ENCODE measurements at places on chromosomes 7 and 10.

- DNase-seq, result peak; percentile 51
These were observed 205.2 kb downstream of the GLRX3 start for GRCh38 chr10:130341356-130341755.

GRCh38 chr10:19488592-19489280, 327.5 kb upstream of the PLXDC2 start:
- DNase-seq, result peak; percentile 83

- no peak for DNase-seq
These were observed 4.4 kb downstream of the SEMA3A start for GRCh38 chr7:84190016-84190705.

GRCh38 chr7:123494193-123494796, 40.1 kb downstream of the IQUB start:
- DNase-seq, result peak; percentile 5

DNA sequence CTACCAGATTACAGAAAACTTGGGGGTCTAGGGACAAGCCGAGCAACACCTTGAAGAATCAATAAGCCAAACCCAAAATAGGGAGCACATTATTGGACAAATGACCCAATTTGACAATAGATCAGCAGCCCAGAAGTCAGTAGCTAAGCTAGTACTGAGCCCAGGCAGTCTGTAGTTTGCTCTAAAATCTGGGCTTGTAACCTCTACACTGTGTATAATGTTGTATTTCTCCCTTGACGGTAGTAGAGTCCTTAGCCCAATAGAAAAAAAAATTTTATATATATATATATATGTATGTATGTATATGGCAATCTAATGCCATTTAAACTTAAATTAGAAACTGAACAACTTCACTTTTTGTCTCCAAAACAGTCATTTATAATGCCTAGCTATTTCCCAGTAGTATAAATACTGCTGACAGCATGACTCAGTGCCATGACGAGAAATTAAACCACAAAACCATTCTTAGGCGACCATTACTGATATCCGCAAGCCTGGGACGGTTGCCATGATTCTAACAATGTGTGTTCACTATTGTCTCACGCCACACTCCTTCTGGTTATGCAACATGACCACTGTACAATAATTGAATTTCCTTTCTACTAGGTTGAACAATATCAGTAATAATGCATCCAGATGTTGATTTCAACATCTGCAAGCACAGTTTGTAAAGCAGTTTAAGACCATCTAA, 110.5 kb downstream of the IPMK start:
- DNase-seq, result no peak

GRCh38 chr7:68429411-68430117, 1168.7 kb upstream of the AUTS2 start:
- DNase-seq, result no peak

DNA sequence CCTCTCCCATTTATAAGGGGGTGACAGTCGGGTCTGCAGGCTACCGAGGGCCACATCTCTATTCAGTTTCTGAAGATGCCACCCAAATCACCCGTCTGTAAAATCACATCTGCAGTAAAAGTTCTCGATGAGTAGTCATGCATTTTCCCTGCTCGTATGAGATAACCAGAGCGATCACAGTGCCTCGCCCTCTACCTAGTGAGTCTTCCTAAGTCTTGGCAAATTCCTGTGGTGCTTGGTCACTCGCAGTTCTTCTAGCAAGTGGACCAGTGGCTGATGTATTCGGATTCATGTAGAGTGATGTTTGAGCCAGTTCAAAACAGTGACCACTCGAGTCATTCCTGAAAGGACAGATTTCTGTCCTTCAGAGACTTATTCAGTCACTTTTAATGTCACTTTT, 44.9 kb downstream of the INSYN2A start:
- peak; percentile 61 for DNase-seq

DNA sequence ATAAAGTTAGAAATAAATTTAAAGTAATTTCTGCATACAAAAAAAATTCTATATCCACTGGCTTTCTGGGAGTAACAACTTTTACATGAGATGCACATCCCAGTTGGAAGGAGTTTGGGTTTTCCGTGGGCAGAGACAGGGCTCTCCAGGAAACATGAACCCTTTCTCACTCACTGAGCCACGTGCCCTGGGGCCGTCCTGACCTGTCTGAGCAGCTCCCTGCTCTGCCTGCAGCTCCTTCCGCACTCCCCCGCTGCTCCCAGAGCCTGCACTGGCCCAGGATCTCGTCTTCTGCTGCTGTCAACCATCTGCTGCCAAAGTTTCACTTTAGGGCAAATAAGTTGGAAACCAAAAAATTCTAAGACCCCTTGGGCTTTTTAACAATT, 169.1 kb downstream of the DIP2C start:
- peak; percentile 57 for DNase-seq

DNA sequence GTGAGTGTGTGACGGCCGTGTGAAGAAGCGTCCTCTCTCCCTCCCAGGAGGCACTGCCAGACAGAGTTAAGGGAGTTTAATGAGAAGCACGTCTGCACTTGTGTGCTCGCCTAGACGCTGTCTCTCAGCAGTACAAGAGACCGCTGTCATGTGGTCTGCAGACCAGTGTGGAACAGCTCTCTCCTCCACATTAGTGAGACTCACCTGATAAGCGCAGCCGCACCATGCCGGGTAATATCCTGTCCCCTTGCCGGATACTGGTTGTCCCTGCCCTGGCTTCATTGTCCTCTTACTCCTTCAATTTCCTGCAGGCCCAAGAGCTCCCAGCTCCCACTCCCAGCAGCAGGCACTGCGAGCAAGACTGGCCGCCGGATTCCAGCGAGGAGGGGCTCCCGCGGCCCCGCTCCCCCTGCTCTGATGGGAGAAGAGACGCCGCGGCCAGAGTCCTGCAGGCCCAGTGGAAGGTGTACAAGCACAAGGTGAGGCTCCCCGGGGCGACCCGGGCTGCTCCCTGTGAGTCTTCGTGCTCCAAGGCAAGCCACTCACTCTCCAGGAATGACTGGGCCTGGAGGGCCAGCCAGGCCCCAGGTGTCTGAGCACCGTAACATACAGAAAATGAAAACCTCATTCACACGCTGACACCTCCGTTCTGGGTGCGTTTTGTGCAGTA, 33.5 kb upstream of the TTYH3 start:
- no peak for DNase-seq

- DNase-seq, result peak; percentile 67
These were observed 464 bp downstream of the DENND2A start for GRCh38 chr7:140640060-140640637.

GRCh38 chr7:46145412-46145811, 224.3 kb upstream of the IGFBP3 start:
- peak; percentile 99 for DNase-seq

DNA sequence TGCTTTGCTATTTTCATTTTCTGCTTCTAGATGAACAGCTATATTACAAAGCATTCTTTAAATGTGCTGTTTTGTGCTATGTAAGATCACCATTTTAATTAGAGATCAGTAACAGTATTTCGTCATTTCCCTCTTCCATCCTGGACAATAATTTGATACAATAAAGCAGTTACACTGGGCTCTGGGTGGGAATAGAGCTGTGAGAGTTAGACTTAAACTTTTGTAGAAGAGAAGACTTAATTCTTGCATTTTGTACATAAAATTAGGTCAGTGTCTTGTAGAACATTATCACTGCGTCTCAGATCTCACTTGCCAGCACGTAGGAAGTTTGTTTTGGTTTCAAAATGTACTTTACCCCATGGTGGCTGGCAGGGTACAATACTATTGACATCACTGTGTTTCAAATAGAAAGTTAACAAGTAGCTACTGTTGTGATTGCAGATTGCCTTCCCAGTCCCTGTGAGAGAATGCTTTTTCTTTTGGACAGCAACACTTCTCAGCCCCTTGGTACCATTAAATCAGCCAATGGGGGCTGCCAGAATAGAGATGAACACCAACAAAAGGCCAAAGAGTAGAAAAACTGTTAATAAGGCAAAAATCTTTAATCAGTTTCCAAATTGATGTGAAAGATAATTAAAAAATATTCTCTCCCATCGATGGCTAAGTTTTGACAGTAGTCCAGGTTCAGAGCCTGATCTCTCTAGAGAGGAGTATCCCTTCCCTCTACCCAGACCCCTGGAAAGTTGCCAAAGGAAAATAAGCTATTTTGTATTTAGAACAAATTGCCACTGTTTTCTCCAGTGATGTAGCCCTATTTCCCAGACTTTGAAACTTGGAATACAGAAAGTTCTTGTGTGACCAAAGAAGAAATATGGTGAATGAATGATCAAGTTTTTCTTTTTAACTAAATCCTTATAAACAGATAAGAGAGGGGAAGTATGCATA, 35.1 kb downstream of the SMNDC1 start:
- DNase-seq, result no peak

DNA sequence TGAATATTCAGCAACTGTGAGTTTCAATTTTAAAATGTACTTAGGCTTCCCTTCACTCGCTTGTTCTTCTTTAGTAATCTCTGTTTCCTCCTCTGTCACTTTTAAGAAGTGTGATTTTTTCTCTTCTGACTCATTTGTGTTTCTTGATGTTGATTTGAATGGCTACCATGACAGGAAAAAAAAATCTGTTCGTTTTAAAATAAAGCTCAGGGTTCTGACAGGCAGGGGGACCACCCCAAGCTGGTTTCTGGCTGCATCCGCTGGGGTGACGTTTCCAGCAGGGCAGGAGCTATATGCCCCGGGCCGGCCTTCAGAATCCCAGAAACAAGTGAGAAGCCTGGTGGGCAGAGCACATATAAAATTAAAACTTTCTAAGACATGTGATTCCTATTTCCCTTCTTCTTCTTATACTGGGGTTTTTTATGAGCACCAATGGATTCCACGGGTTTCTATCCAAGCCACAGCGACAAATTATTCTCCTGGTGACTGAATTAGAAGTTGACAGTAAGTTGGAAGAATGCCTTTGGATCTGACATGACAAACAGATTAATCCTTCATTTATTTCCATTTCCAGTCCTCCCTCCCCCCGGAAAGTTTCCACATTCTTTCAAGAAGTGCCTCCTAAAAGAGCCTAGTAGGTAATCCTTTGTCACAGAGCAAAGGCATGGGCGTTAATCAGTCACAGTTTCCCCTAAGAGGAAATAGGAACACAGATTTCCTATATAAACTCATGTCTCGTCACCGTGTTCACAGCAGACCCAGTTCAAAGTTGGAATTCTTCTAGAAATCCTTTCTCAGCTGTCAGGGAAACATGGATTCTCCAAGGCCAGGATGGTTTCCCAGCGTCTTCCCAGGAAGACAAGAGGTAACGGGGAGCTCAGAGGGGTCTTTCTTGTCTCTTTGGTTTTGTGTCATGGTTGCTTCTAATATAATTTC, 79.9 kb downstream of the PTPRE start:
- DNase-seq, result no peak

GRCh38 chr7:127782654-127783559, 130.9 kb downstream of the SND1 start:
- DNase-seq, result peak; percentile 49

DNA sequence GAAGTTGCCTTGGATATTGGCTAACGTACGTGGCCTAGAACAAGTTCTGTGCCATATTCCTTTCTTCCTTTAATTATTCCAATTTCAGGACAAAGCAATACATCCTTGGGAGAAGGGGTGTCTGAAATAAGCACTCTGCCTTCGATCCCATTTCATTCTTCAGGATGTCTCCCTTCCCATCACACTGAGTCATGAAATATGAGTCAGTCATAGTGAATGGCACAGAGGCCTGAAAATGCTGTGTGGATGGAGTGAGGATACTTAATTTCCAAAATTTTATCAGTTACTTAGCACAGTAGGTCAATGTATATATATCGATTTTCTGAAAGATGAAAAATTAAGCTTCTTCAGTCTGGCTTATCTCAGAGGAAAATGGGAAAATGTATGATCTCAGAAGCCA, 19.5 kb downstream of the EVX1 start:
- no peak for DNase-seq

- no peak for DNase-seq
These were observed 176.5 kb upstream of the FAM3C start for GRCh38 chr7:121572615-121573014.

- no peak for DNase-seq
These were observed 612.6 kb upstream of the FOXK1 start for GRCh38 chr7:4069268-4070095.

DNA sequence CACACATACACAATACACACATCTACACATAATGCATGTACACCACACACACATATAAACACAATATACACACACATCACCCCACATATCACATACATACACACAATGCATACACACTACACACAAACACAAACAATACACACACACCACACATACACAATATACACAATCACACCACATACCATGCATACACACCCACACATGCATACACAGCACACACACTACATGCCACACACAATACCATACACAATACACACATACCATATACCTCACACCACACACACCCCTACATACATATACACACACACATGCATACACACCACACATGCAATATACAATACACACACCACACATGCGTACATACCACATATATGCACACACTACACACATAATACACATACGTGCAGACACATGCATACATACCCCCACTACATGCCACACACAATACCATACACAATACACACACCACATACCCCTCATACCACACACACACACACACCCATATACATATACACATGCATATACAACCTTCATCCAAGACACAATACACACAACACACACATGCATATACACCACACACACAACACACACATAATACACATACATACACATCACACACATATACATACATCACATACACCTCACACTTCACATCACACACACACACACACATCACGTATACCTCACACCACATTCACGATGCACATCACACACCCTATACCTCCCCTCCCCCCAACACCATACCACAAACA, 34.0 kb downstream of the PSMC2 start:
- DNase-seq, result no peak

DNA sequence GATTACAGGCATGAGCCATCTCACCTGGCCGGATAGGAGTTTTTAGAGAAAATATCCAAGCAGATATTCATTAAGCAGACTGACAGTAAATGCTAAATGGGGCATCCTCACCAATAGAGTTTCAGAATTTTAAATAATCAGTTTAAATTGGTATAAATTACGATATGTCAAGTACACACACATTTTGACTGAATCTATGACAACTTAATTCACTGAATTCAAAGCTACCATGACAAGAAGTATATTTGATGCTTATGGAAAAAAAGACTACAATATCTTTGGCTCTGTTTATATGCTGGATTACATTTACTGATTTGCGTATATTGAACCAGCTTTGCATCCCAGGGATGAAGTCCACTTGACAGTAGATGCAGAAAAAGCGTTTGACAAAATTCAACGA, 774.7 kb downstream of the PCDH15 start:
- no peak for DNase-seq
